ENCODE measurements at places on chromosomes 3 and 15. TPM values are rescaled to one million over a fixed set of nuclear protein-coding genes. Genes with fewer than 3 reads are reported as not detected.

The AMOTL2 gene
- total RNA-seq, result 99.8 TPM

The CNTN6 gene
- not detected for total RNA-seq

The FGD5 gene
- 7.0 TPM for total RNA-seq

GRCh38 chr15:51830276-51830806 is 888 bp downstream of the TMOD3 start:
- DNase-seq, result no peak

DNA sequence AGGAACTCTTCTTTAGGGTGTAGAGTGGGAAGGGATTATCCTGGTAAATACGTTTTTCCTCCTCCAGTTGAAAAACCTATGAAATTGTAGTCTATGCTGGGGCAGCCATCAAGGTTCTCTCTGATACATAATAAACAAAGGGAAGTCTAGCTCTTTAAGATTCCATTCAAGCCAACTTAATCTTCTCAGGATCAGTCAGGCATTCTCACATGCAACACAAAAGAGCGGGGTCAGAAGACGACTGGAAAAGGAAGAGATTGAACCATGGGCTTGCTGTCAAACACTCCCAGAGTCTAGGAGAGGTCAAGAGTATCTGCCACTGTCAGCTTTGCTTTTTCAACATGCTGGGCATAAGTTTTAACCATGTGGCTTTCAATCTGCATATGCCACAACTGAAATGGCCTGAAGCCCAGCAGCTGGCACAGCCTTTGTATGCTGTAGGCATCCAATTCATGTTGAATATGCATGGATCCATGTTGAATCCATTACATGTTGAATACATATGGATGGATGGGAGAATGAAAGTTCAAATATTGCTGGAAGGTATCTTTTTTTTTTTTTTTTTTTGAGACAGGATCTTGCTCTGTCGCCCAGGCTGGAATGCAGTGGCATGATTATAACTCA is 8.5 kb downstream of the TRAT1 start:
- no peak for DNase-seq

All from Daoy (cell line).